ENCODE measurements at places on chromosomes 1 and 21.

- DNase-seq, result no peak
Measured at GRCh38 chr1:238088560-238089290, 198.0 kb upstream of the ZP4 start.

DNA sequence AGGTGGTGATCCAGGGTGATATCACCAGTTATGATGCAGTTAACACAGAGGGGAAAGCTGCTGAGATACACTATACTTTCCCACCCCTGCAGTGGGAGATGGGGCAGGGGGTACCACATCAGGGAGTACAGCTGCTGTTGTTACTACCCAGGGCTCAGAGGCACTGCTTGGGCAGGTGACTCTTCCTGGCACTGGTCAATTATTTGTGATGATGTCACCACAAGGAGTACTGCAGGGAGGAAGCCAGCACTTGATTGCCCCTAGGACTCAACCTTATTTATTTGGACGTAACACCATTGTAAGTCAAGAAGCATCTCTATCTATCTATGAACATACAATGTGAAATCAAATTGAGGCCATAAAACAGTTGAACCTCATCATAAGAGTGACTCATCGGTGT is 10.1 kb downstream of the IFNAR1 start:
- DNase-seq, result no peak

DNA sequence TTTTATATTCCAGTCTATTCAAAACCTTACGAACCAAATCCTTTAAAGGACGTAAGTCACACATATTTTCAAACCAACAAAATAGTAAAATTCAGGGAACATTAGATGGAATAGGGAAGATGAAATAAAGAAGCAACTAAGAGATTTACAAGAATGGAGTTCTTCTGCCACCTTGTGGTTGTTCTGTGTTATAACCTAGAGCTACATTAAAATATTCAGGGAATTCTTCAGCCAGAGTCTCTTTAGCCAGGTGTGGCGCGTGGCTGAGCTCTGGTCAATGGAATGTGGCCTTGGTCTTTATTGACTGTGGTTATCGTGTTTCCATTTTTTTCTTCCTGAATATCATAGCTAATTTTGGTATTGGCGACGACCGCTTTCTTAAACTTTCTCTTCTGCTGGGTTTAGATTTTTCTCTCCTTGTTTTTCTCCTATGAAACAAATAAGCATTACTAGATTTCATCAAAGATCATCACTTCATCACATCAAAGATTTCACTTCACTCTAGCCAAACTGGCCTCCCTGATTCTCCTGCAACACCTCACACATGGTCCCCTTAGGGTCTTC is 221.3 kb downstream of the MRPL39 start:
- no peak for DNase-seq

DNA sequence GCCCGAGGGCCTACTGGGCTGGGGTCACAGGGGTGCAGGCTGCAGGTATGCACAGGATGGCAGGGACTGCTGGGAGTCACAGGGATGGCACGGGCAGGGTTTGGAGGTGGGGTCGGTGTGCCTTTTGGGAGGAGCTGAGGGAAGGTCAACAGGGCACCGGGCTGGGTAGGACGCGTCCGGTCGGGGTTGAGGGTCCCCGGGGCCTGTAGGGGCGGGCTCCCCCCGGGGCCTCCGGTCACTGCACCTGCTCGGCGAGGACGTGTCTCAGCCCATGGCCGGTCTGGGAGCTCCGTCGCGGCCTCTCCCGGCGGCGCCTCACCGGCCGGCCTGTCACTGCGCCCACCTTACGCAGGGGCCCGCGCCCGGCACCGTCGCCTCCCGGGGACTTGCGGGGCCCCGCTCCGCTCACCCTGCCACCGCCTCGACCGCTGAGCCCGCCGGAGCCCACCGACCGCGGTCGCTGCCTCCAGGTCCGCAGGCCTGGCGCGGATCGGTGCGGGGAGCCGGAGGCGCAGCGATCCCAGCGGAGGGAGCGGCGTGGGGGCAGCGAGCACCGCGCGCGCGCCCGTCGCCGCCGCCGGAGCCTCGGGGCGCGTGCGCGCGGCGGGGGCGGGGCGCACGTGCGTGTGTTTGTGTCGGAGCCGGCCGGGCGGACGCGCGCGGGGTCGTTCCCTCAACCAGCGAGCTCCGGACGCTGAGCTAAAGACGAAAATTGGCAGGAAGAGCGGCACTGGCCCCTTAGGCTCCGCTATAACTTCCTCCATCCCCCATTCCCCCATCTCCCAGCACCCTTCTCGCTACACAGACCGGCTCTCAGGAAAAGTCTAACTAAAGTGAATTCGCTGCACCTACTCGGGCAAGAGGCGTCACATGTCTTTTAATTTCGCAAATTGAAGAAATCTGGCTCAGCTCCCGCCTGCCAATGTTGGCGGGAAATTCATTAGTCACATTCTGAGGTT is at the start of gene AMIGO1:
Gene AMIGO1 (minus strand): TSS at position 552 of the 959 bp plus-strand sequence. CDS start 815 bp downstream, outside the sequence.
- peak; percentile 40 for DNase-seq

DNA sequence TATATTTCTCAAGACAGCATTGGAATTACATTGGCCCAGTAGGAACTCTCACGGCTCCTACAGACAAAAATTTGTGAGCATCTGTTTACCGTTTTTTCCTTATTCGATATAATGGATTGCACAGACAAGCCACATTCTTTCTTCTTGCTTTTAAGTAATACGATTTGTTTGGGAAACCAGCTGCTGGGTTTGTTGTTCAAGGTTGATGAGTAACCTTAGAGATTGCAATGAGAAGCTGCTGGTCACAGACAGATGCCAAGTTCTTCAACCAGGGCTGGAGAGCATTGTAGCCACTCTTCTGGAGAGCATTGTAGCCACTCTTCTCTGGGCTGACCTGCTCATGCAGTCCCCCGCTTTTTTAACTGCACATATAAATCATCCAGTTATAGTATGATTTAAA is 1.4 kb upstream of the MIA3 start:
- no peak for DNase-seq

- DNase-seq, result no peak
Measured at GRCh38 chr1:204367193-204367858, 7.6 kb upstream of the PLEKHA6 start.

DNA sequence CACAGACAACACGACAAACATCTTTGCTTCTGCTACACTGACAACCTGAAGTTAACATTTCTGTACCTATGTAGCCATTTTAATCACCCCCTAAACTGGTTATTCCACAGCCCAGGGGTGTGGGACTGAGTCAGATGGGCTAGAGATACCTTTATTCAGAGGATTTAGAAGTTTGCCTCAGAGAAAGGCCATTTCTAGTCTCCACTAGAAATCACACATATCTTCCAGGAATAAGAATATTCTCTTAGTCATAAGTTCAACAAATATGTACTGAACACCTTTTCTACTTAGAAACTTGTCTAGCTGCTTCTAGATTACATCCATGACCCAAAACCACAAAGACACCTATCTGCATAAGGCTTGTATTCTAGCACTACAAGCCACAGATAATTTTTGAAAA is 38.8 kb downstream of the ERG start:
- no peak for DNase-seq

- no peak for DNase-seq
Measured at GRCh38 chr1:205183676-205184335, 27.7 kb downstream of the DSTYK start.

GRCh38 chr1:188237573-188238348 is 1409.0 kb downstream of the PLA2G4A start:
- DNase-seq, result no peak

DNA sequence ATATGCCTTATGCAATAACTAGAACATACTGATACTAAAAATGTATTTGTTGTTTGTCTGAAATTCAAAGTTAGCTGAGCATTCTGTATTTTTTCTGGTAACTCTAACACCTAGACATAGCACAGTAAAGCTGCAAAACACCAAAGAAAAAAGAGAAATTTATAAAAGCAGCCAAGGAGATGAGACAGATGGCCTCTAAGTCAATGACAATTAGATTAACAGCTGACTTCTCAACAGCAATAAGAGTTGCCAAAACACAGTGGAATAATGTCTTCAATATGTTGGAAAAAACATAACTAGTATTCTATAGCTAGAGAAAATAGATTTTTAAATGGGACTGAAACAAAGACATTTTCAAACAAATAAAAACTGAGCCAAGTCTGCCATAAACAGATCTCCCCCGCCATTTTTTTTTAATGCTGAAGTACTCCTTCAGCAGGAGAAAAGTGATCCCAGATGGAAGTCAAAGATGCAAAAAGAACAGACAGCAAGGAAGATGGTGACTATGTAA is 81.3 kb downstream of the SYF2 start:
- no peak for DNase-seq

DNA sequence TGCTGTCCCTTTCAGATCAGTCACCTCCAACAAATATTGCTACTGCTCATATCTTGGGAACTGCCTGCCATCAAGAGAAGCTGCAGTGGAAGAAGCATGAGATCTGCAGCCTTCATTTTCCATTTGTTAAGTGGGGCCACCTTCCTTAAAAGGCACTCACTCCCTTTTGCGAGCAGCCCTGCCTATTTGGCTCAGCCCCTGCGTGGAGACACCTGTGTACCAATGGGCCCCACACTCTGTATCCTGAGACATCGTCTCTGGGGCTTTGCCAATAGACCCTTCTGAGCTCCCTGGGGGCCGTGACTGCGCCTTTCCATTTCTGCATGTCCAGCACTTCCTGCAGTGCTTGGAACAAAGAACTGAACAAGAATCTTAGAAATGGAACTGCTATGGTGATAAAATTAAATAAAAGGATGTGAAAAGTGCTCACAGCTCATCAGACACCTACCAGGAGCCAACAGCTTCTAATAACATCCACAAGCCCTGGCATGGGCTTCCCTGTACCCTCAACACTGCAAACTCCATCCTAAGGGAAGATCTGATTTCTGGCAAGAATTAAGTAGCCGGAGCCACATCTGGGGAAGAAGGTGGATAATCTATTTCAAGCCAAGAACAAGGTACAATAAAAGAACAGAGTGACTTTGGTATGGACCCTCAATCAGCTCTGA is 36.7 kb downstream of the PARP1 start:
- DNase-seq, result no peak

DNA sequence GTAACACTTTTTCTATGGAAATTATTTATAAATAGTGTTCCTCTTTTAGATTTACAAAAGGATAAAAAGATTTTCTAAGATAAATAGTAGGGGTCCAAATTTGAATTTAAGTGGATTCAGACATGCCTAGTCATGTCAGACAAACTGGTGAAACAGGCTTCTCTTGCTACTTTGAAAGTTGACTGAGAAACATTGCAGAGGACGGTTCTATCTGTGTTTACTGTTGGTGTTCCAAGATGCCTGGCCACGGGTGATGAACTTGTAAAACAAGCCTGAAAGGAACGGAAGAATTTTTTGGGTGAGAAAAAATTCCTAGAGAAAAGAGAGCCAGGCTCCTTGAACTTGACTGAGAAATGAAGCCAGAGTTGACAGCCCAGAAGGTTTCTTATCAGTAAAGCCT is 2.2 kb downstream of the KRTAP19-1 start:
- no peak for DNase-seq

- no peak for DNase-seq
Measured at GRCh38 chr1:1084372-1085170, 10.5 kb upstream of the RNF223 start.
